ENCODE measurements at places on chromosomes 2 and 18.

- no peak for DNase-seq
These were observed 188.8 kb downstream of the PTPRM start for GRCh38 chr18:7755753-7756475.

DNA sequence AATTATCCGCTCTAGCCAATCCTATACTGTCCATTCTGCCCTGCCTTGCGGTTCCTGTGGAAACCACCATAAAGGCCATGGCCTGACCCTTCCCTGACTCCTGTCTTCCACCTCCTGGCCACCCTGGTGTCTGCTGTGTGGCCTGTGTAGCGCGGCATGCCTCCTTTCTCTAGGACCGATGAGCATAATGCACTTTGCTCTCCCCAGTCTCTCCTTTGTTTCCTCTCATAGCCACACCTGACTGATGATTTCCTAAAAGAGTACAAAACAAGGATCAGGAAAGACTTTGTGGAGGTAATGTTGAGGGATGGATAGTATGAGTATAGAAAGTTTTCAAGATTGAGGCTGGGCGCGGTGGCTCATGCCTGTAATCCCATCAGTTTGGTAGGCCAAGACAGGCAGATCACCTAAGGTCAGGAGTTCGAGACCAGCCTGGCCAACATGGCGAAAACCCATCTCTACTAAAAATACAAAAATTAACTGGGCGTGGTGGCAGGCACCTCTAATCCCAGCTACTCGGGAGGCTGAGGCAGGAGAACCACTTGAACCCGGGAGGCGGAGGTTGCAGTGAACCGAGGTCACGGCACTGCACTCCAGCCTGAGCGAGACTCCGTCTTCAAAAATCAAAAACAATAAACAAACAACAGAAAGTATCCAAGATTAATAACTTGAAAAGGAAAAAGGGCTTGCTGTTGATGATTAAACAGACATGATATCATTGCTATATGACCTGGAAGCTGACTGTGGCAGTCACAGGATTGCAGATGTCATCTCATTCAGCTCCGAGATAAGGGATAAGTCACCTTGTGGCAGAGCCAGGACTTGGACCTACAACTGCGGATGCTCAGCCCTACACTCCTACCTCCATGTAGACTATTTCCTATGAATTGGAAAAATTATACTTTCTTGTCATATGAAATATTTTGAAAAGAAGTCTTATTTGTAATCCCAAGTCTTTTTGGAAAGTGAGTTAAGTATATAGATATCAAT is 16.6 kb downstream of the SOWAHC start:
- no peak for DNase-seq

DNA sequence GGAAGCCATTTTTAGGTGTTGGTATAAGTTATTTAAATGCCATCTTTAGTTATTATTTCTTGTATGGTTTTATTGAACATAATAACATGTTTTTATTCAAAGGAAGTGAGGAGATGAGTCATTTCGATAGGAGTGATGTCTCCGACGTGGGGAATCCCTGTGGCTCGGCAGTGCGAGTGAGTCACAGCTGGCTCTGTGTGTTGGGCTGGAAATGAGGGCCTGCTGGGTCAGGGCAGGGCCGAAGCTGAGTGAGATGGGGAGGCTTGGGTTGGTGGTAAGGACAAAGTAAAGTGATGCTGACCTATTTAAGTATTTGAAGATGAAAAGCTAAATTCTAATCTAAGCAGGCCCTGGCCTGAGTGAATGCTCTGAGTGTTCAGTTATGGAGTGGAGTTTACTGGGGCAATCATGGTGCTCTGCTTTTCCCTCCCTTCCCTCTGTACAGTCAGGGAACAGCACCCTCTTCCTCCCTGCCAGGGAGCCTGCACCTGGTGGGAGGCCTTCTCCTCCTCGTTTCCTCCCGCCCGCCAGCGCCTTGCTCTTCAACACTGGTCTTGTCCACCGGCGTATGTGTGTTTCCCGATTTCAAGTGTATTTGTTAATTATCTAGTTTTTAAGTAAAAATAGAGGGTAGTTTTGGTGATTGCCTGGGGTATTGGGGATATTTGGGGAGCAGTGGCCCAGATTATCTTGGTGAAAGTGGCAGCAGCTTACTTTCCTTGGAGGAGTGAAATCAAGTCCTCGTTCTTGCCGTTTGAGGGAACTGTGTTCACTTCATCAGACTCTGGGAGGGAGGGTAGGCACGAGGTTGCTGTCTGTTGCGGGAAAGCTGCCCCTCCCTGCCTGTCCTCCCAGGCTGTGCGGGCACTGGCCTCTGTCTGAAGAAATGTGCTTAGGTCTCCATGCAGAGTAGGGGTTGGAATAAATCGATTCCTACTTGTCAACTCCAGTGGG is 157.0 kb downstream of the LDLRAD4 start:
- no peak for DNase-seq

GRCh38 chr2:66854298-66854697 is 419.4 kb downstream of the MEIS1 start:
- DNase-seq: no peak

- no peak for DNase-seq
These were observed 297.3 kb downstream of the TNS1 start for GRCh38 chr2:217705461-217705860.

GRCh38 chr18:48577478-48578190 is 38.8 kb downstream of the CTIF start:
- no peak for DNase-seq

GRCh38 chr2:41774011-41774605 is 273.7 kb upstream of the PKDCC start:
- DNase-seq: no peak

DNA sequence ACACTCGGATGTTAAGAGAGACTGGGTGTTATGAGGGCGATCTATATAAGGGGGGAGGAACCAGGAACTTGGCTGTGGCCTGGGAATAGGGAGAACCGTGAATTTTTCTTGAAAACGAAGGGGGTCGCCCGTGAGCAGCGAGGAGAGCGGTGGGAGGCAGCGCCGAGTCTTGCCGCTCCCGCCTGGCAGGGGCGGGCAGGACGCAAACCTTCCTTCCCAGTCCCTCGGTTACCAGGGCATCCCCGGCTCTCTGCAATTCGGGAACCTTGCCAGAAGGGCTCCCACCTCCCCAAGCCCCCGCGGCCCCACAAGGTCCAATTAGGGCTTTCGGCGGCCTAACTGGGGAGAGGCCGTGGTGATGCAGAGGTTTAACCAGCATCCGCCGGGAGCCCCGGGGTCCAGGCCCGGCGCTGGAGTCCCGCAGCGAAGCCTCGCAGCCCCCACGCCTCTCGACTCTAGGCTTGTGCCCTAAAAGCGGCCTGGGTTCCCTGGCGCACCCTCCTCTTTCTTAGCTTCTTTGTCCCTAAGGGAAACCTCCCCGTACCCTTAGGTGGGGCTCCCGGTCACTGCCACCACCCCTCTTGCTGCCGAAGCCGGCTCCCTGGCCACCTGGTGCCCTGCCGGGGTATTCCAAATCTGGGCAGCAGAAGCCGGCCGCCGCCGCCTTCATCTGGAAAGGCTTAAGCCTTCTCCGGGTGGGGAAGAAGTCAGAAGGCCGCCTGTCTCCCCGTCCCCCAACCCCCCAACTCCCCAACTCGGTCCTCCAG is 680 bp upstream of the FHOD3 start:
- peak; percentile 74 for DNase-seq

DNA sequence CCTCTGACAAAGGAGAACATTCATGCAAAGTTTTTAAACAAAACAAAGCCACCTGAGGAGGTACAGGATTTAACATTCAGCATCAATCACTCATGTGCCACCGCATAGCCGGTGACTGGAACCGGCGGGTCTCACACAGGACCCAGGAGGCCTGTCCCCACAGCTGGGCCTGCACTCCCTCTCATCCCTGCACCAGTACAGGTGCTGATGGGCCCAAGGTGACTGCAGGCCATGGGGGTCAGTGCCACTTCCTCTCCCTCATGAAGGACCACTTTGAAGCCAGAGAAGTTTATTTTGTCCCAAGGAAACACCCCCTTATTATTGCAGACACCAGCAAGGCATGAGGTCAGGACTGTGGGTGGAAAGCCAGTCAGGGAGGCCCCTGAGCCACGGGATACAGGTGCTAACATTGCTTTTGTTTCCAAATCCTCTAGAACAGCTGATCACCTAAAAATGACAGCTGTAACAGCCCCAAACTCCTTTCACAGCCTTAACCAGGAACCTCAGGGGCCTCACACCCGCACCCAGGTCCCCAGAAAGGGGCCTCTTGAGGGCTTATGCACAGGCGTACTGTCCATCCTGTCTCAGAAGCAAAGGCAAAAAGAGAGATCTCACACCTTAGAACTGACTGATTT is 14.0 kb downstream of the PARD6G start:
- no peak for DNase-seq

DNA sequence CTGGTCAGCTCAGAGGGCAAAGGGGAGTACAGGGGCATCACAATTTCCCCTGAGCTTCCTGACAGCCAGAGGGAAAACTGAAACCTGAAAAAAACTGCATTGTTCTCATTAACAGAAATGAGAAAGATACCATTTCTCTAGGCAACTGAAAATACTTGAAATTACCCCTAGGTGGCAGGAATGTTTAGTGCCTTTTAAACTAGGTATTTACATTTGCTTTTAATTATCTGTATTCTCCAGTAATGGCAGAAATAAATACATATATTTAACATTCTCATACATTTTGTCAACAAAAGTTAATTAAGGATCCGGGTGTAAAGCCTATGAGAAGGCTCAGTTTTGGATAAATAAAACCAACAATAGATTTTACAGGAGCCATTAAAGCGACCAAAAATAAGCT is 34.5 kb downstream of the RPL31 start:
- peak; percentile 25 for DNase-seq

DNA sequence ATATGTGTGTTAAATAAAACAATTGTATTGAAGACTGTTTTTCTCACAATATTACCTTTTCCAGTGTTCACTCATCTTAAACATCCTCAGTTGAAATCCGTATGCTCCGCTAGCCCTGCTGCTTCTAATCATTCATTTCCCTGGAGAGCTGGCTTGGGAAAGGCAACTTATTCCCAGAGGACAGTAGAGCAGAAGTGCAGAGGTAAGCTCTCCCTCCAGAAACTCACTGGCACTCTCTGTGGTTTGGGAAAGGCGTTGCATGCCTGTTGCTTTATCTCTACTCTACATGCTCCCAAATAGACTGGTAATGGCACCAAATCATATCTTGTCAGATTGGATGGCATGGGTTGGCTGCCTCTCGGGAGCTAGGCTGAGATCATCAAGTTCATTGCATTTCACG is 117.1 kb upstream of the BOD1L2 start:
- DNase-seq: no peak

- DNase-seq: no peak
These were observed 21.1 kb upstream of the DYTN start for GRCh38 chr2:206739271-206739670.

- peak; percentile 32 for DNase-seq
These were observed 564.4 kb upstream of the LINC00305 start for GRCh38 chr18:64713284-64713683.

GRCh38 chr2:216918088-216918680 is 58.3 kb upstream of the TNP1 start:
- no peak for DNase-seq

DNA sequence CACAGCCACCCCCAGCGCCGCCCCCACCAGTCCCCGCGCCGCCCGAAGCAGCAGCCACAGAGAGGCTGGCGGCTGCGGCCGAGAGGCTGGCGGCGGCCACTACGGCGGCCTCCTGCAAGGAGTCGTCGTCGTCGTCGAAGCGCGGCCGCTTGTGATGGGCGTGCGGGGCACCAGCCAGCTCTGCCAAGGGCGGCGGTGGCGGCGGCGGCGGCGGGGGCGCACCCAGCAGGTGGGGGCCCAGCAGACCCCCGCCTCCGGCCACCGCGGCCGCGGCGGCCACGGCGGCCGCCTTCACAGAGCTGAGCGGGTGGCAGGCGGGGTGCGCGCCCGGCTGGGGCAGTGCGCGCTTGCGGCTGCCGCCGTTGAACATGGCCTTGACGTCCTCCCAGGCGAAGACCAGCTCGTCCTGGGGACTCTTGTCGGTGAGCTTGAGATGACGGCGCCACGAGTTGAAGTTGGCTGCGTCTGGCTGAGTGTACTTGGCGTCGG is 3.3 kb downstream of the SKOR2 start:
- no peak for DNase-seq

DNA sequence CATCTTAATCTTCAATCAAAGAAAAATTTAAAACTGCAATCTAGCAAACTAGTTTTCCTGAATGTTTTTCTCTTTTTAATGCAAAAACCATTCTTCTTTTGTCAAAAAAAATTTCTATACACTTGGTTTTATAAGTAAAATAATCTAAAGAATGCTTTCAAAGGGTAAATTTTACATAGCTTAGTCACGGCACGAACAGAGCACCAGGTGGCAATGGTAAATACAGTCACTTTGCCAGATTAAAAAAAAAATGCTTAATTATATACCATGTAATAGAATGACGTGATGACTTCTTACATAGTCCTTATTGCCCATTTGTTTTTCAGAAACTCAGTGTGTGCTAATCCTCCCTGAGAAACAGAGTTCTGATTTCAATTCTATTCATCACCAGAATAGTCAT is 10.4 kb downstream of the FEZ2 start:
- DNase-seq: no peak

DNA sequence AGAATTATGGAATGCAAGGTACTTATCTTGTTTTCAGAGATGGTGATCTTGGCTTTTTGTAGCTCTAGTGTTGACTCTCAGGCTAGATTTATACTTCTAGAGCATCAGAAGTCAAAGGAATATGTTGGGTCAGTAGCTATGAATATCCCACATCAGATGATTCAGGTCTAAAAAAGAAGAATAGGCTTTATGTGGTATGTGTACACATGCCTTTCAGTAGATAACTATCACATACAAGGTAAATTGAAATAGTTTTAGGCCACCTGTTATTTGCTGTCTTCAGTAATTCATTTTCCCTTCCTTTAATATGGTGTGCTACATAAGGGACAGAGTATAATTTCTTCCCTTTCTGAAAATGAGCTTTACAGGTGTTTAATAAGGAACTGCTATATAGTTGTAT is 142.4 kb downstream of the AGPS start:
- DNase-seq: no peak

- DNase-seq: peak; percentile 9
These were observed 71.0 kb upstream of the DAPL1 start for GRCh38 chr2:158723921-158724802.

- no peak for DNase-seq
These were observed 869 bp upstream of the THUMPD2 start for GRCh38 chr2:39779927-39780326.

- DNase-seq: no peak
These were observed 33.2 kb downstream of the HS6ST1 start for GRCh38 chr2:128285329-128285931.

DNA sequence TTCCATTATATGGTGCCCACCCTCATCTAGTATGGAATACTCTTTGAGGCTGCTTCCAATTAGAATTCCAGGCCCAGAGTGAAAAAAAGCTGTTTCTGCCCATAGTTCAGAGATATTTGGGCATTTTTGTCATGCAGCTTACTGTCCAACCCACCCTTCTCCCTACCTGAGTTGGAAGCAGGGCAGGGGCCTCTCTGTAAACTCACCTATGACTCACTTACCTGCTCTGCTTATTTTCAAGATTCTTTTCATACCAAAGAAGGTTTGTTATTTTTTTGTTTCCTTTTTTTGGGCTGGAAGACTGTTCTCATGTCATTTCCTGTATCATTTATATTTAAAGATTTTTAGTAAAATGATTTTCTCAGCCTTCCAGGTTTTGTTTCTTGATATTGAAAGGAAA is 38.4 kb upstream of the PPP1R1C start:
- DNase-seq: no peak

- DNase-seq: no peak
These were observed 322.2 kb upstream of the HS6ST1 start for GRCh38 chr2:128640845-128641360.

- peak; percentile 64 for DNase-seq
These were observed 784.1 kb upstream of the FANCL start for GRCh38 chr2:59025157-59025757.

GRCh38 chr2:190765386-190766173 is 115.0 kb upstream of the GLS start:
- DNase-seq: no peak

All from KBM-7 (cell line).